SW480 (cell line): ENCODE measurements at places on chromosomes 5 and 9.

- DNase-seq, result no peak
Observed at GRCh38 chr9:25442526-25442925, 235.7 kb downstream of the TUSC1 start.

GRCh38 chr5:157143127-157143971 lies 684 bp upstream of the MED7 start:
- peak; percentile 42 for DNase-seq

DNA sequence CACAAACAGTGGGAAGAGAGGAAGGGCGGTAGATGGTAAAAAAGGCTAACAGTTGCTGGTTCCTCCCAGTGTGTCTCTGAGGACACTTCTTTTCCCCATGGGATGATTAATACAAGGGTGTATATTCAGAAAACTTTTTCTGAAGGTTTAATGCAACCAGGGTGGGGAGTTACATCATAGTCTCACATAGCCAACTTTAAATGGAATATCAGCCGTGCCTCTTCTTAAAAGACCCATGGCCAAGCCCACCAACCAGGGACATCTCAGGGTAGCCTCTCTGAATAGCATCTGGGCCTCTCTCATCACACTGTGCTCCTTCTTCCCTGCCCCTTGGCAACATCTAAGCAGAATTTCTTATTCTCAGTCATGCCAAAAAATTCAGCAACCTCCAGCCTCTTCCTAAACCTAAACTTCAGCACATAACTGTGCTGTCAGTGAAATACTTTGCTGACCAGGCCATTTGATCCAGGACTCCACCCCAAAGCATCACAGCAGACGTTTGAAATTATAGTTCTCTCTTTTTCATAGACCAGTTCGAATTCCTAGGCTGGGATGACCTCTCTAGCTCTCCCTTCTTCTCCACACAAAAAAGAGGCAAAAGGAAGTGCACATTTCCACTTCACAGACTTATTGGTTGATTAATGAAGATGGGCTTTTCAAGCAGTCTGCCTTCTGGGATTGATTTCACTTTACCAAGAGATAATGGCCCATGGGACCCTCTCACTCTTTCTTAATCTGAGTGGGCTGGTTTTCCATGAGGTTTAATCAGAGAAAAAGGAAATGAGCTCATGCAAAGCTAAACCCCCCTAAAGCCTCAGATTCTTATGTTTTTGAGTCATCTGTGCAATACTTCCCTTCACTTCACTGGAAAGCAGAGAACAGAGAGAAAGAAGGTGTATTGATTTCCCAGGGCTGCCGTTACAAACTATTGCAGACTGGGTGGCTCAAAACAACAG lies 85.1 kb upstream of the RAI14 start:
- no peak for DNase-seq

DNA sequence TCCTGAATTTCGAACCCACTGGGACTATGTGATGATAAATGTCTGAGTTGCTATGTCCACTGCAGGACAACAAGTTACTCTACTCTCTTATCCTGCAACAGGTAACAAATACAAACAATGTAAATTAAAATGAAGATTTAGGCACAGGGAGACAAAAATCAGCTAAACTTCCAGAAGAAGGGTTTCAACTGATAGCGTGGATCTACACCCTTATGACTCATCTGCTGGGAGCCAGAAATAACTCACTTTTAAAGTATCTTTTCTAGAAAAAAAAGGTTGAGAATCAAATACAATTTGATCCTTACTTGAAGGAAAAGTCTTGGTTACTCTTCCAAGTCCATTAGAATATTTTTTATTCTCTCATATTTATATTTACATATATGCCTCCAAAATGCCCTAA lies 21.4 kb downstream of the PJA2 start:
- no peak for DNase-seq

- no peak for DNase-seq
Observed at GRCh38 chr9:27504259-27504658, 19.8 kb upstream of the IFNK start.

DNA sequence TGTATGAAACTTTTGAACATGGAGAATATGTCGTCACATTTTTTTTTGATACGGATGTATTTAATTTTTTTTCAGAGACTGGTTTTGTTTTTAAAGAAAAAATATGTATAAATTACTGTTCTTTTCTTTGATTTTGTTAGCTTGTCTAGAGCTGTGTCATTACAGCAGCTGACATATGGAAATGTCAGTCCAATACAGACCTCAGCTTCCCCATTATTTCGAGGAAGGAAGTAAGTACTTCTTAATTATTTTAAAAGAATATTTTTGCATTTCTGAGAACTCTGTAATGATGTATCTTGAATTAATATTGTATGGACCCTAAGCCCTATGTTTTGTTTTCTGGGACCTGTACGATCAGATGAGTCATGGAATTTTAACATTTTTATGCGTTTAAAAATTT lies 7.6 kb downstream of the TENT2 start:
- DNase-seq, result no peak
